ENCODE measurements at places on chromosomes 16 and 17. TPM values are rescaled to one million over a fixed set of nuclear protein-coding genes. Genes with fewer than 3 reads are reported as not detected.

GRCh38 chr17:33038740-33039139, 47.1 kb downstream of the SPACA3 start:
- DNase-seq, result no peak

GRCh38 chr17:60528828-60529227, 2.8 kb upstream of the APPBP2 start:
- DNase-seq, result no peak

GRCh38 chr16:48562475-48562874, 47.5 kb downstream of the N4BP1 start:
- no peak for DNase-seq

- DNase-seq, result no peak
These were observed 7.3 kb upstream of the CD300H start for GRCh38 chr17:74574489-74575142.

DNA sequence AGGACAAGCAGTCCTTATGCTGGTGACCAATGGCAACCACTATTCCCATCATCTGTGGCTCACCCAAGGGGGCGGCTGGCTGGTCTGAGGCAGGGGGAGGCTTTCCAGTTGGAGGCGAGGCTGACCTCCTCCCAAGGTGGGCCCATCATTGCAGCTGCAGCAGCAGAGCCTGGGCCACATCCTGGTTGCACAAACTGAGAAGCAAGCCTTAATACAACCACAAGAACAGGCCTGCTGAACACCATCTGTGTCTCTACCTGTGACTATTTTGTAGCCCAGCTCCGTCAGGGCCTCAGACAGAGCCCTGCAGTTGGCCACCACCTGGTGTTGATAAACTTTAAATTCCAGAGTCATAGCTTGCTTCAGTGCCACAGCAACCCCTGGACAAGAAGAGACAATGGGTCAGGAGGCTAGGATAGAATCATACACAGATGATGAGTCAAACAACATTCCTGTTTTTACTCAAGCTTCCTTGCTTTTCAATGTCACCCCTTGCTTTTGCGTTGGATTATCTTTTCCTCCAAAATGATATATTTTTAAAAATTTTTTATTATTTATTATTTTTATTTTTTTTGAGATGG, 17.9 kb downstream of the SMCR8 start:
- DNase-seq, result no peak

DNA sequence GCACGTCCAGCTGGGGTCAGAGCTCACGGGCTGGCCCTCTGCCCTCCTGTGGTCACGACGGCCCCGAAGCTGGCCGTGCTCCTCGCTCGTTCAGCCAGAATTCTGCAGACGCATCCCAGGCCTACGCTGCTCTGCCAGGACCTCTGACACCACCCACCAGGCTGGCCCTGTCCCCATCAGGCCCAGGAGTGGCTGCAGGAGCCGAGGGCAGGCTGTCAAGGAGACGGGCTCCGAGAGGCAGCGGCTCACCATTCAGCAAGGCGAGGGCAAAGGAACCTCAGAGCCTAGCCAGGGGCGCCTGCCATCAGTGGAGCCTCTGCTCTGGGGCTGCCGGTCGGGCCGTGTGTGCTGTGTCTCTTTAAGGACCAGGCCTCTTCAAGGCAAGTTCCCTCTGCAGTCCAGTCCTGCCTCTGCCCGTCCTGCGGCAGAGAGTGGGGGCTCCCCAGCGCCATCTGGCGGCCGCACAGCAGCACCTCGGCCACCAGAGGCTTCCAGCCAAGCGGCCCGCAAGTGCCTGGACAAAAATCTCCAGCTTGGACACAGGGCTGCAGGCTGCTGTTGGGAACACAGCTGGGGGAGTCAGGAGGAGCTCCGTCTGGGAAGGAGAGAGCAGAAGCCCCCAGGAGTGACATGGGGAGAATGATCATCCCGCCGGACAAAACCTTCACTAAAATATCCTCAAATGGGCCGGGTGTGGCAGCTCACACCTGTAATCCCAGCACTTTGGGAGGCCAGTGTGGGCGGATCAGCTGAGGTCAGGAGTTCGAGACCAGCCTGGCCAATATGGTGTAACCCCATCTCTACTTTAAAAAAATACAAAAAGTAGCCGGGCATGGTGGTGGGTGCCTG, 7.4 kb upstream of the ABR start:
- peak; percentile 23 for DNase-seq

DNA sequence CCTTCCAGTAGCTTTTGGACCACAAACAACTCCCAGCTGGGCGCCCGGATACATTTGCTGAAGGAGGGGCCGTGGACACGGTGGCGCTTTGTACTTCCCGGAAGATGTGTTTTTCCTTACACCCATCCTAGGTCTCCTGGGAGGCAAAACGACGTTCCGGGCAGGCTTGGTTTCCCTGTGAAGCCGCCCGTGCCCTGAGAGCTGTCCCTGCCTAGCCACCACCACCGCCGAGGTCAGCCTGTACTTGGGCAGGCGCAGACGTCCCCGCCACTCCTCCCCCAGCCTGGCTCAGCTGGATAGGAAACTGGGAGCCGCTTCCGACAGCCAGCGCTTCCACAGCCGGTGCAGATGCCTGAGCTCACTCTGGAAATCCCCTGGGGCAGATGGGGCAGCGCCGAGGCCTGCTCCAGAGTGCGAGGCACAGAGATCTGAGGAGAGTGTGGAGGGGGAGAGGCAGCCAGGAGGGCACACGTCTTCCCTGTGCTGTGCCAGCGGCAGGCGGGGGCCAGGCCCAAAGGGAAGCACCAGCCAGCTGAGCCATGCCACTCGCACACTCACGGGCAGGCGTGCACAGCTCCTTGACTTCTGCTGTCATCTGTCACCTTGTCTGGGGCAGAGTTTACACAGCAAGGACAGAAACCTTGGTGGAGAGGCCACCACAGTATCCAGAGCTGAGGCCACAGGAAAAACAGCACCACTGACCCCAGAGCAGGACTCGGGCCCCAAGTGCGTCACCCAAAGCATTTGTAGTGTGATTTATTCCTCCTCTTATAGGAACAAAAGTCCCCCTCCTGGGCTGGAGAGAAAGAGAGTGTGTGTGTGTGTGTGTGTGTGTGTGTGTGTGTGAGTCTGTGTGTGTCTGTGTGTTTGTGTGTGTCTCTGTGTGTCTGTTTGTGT, 3.0 kb downstream of the RHBDF2 start:
- DNase-seq, result peak; percentile 37

DNA sequence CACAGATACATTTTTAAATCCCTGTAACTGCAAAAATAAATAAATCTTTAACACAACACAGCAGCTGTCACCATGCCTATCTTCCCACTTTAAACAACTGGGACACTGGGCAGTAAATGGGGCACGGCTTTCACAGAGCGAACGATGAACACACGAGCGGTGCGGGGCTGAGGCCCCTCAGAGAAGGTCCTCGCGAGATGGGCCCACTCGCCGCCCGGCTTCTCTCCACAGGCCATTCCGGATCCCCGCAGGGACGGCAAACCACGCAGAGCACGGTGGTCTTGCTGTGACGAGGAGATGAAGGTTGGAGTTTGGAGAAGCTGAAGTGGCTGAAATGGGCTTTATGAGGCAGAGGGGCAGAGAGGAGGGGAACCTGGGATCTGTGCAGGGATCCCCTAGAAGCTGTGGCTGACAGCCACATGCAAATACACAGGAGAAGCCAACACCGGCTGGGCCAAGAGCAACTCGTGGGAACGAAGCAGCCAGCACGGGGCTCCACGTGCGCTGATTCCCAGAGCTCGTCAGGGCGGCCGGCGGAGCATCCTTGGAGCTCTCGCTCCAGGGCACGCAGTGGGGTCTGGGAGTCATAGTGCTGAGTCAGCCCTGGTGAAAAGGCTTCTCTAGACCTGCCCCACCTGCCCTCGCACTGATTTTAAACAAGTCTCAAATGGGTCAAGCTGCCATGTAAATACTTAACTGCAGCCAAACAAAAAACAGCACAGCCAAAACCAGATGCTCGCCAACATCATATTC, 31.7 kb downstream of the CCDC57 start:
- DNase-seq, result no peak

GRCh38 chr16:58515871-58516767, 802 bp downstream of the SETD6 start:
- no peak for DNase-seq

GRCh38 chr17:7403043-7403726, 712 bp downstream of the TMEM256 start:
- no peak for DNase-seq

GRCh38 chr17:49738456-49739163, 25.3 kb downstream of the FAM117A start:
- no peak for DNase-seq

DNA sequence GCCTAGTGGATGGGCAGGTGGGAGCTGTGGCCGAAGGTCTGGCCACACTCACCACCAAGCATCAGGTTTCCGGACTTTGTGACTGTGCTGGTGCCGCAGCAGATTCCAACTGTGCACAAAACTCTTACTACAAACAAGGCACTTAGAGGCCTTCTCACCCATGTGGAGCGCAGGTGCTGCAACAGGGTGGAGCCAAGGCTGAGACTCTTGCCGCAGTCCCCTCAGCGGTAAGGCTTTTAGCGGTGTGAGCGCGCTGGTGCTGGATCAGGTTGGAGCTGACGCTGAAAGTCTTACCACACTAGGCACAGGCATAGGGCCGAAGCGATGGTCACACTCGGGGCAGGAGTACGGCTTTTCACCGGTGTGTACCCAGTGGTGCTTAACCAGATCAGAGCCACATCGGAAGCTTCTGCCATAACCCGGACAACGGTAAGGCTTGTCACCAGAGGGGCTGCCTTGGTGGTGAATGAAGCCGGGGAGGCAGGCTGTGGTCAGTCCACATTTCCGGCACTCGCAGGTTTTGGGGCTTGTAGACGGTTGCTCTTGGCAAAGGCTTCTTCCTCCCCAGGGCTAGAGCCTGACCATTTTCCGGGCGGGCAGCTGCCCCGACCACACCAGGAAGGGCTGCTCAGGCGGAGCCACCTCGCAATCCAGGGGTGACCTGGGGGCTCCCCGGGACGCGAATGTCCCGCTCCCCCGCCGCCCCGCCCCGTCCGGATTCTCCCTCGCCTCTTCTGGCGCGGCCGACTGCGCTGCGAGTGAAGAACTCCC, 1.0 kb upstream of the ARMC5 start:
- no peak for DNase-seq

DNA sequence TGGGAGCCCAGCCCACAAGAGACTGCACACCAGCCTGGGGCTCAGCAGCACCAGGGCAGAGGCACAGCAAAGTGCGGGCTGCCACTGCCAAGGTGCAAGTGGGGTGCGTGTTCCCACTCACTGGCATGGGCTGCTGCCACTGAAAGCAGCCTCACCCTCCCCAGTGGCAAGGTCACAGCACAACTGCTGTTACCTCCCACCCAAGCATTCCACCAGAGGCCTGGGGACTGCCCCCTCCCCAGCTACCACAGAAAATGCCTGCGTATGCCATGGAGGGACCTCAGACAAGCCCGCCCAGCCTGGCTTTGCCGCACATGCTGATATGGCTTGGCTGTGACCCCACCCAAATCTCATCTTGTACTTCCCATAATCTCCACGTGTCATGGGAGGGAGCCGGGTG, 33.1 kb downstream of the MEAK7 start:
- no peak for DNase-seq

- no peak for DNase-seq
These were observed 10.5 kb upstream of the ITGAD start for GRCh38 chr16:31382485-31383161.

- DNase-seq, result peak; percentile 39
These were observed 7.3 kb downstream of the NT5C start for GRCh38 chr17:75124041-75124818.

DNA sequence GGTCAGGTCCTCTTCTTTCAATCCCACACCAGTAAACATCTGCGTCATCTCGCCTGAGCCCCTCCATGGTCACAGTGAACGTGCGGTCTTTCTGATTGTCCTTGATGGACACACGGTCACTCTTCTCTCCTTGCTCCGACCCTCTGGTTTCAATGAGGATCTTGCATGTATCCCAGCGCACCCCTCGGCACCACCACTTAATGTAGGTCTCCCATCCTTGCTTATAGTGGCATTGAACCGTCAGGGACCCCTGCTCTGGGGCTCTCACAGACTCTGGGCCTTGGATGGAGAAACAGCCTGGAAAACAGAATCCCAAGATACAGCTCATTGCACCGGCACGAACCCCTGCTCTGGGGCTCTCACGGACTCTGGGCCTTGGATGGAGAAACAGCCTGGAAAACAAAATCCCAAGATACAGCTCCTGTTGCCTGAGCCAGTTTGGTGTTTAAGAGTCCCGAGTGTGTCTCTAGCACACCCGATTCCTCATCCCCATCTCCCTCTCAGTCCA, 5.4 kb downstream of the CD300LB start:
- DNase-seq, result no peak

- no peak for DNase-seq
These were observed 101.4 kb upstream of the ZFHX3 start for GRCh38 chr16:73149334-73149733.

DNA sequence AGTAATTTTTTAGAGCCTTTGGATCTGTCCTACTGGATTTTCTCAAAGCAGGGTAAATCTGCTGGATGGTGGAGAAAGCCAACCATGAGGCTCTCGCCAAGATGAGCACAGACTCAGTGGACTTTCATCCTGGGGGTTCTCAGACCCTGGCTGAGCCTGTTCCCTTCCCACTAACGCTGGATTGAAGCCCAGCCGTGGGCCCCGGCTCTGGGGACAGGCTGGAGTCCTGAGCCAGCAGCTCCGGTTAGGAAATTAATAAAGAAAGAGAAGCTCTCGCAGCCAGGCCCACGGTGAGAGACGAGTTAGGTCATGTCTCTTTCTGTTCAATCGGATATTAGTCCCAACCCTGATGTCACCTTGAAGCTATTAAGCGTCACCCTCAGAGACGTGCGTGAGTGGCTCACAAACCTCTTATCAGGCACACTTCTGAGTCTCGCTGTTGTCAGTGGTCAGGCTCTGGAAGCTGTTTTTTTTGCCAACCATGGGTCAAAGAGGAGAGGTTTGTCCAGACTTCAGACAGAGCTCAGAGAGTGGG, 27.1 kb downstream of the MEOX1 start:
- DNase-seq, result no peak

- DNase-seq, result no peak
These were observed 80.0 kb downstream of the USP32 start for GRCh38 chr17:60311936-60312335.

- DNase-seq, result peak; percentile 77
These were observed 40.9 kb downstream of the RFFL start for GRCh38 chr17:35022536-35023063.

- no peak for DNase-seq
These were observed 9.4 kb downstream of the BMERB1 start for GRCh38 chr16:15443753-15444152.

TSNAXIP1 gene
- 0.39 TPM for total RNA-seq

VAC14 gene
- total RNA-seq, result 46.0 TPM

EDC4 gene
- 75.7 TPM for total RNA-seq

GPT2 gene
- 11.0 TPM for total RNA-seq

GCGR gene
- not detected for total RNA-seq

FOXJ1 gene
- total RNA-seq, result 0.39 TPM

MC1R gene
- total RNA-seq, result 2.8 TPM

NOXO1 gene
- not detected for total RNA-seq

Measured in glomerular endothelial cell (primary cell).